ENCODE measurements at places on chromosomes 2 and 18. TPM values are rescaled to one million over a fixed set of nuclear protein-coding genes. Genes with fewer than 3 reads are reported as not detected.

DNA sequence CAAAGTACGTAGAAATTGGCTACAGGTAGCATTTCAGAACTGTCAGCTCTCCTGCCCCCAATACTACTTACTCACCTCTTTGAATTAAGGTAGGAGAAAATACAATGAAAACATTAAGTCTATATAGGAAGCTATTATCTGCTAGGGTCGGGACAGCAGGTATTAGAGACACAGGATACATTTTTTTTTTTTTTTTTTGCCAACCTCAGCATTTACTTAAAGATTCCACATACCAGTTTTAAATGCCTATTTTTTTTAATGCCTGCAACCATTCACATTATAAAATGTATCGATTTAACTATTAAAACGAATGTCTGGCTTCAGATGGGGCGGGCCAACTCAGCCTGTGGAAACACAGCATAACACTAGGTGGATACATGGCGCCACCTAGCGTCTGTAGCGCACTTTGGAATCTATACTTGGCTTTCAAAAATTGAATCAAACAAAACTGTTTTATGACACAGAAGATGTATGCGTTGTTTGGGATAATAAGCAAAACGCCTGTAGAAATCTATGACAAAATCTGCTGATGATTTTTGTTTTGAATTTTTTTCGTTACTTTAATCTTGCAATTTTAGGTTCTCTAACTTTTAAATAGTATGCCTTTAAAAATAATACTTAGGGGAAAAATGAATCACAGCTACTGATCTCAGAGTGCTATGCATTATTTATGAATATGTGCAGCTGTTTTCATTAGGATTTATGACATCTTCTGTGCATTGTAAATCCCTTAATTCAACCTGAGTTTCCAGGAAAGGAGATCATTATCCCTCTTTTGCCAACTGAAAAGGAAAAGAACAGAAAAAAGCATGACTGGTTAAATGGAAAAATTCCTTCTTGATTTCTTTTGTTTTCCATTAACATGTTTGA, 261.0 kb downstream of the NYAP2 start:
- H3K27ac ChIP-seq = no peak overlapping the region
- peak; percentile 83 for DNase-seq
- no peaks in the 10 kb centered on the region for H3K36me3 ChIP-seq
- H3K4me1 ChIP-seq = no peaks in the 10 kb centered on the region

DNA sequence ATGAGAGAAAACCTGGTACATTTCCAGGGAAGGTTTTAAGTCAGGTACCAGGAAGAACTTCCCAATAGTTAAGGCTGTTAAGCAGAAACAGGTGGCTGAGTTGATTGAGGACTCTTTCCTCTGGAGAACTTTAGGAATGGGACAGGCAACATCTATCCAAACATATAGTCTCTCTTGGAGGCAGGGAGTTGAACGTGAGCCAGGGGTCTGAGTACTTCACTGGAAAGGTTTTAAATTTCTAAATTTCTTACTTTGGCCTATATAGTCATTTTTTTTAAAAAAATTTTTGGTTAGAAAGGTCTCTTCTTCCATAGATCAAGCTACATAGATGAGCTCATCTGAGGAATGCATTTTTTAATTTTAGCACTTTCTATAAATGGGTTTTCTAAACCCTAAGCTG, 261.4 kb upstream of the TCF4 start:
- no peak overlapping the region for H3K27ac ChIP-seq
- H3K27me3 ChIP-seq = no peaks in the 10 kb centered on the region
- H3K36me3 ChIP-seq = no peaks in the 10 kb centered on the region

The RDH14 gene
- 23.9 TPM for polyA plus RNA-seq

The ABHD1 gene
- polyA plus RNA-seq = 1.9 TPM

The ZNF385B gene
- 8.8 TPM for polyA plus RNA-seq

- no peaks in the 10 kb centered on the region for H3K36me3 ChIP-seq
- H3K27ac ChIP-seq = no peak overlapping the region
- no peaks in the 10 kb centered on the region for H3K4me1 ChIP-seq
- no peak for DNase-seq
- H3K4me3 ChIP-seq = no peak overlapping the region
These were observed 77.4 kb downstream of the THNSL2 start for GRCh38 chr2:88247531-88247930.

DNA sequence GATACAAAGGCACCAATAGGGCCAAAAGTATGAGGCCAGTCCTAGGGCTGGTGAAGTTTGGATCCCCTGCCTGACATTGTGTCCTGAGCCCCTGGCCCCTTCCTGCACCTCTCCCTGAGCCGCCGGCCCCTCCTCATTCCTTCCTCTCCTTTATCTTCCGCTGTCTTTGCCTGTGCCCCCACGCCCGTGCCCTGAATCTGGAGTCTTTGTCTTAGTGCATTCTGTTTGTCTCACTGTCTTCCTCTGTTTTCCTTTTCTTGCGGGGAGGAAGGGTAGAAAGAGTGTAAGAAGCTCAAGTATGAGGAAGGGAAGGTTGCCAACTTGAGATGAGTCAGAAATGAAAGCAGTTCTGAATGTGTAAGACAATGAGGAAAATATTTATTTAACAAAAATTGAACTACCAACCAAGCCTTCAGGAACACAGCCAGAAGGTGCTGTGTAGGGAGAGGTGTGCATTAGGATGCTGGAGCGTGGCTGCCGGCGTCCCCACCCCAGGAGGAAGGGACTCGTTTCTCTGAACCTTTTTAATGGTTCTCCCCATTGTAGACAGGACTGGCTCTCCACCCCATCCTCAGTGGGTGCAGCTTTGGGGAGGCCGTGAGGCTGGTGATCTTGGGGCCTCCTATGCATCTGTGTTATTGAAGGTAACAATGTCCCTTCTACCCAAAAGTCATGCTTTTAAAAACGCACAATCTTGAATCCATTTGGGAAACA, 133.1 kb downstream of the NEDD4L start:
- H3K4me3 ChIP-seq = no peak overlapping the region
- DNase-seq = no peak

The REG1B gene
- polyA plus RNA-seq = 2.2 TPM

- no peaks in the 10 kb centered on the region for H3K4me1 ChIP-seq
- H3K27ac ChIP-seq = no peak overlapping the region
- H3K27me3 ChIP-seq = no peaks in the 10 kb centered on the region
- DNase-seq = no peak
- H3K36me3 ChIP-seq = no peaks in the 10 kb centered on the region
These were observed 167.0 kb downstream of the BCL11A start for GRCh38 chr2:60386436-60386835.

GRCh38 chr2:170848587-170848986, 31.9 kb downstream of the GAD1 start:
- H3K27me3 ChIP-seq = no peaks in the 10 kb centered on the region
- no peak overlapping the region for H3K4me3 ChIP-seq
- H3K36me3 ChIP-seq = no peaks in the 10 kb centered on the region
- no peak overlapping the region for H3K27ac ChIP-seq
- H3K4me1 ChIP-seq = no peaks in the 10 kb centered on the region

DNA sequence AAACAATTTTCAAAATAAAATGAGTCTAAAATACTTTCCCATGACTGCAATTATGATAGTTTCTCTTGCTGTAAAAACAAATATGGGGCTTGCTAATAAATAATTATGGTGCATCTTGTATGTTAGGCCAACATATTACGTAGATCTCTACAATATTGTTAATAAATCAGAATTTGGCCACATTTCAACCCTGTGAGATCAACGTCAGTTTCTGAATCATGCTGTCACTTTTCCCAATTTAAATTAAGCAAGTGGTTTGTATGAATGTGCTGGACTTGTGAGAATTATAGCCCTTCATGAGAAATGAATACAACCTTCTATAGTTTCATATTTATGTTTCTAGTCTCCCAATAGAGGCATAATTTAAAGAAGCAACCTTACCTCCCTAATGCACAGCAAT, 808.9 kb downstream of the SUCLG1 start:
- no peaks in the 10 kb centered on the region for H3K36me3 ChIP-seq
- no peaks in the 10 kb centered on the region for H3K27me3 ChIP-seq
- H3K4me3 ChIP-seq = no peak overlapping the region
- H3K27ac ChIP-seq = no peak overlapping the region

GRCh38 chr2:147547440-147547839, 297.4 kb upstream of the ACVR2A start:
- no peak for DNase-seq
- H3K27me3 ChIP-seq = no peaks in the 10 kb centered on the region
- H3K27ac ChIP-seq = no peak overlapping the region
- no peaks in the 10 kb centered on the region for H3K4me1 ChIP-seq
- H3K36me3 ChIP-seq = no peaks in the 10 kb centered on the region

- H3K27me3 ChIP-seq = no peaks in the 10 kb centered on the region
- no peak for DNase-seq
- no peaks in the 10 kb centered on the region for H3K4me1 ChIP-seq
- no peaks in the 10 kb centered on the region for H3K36me3 ChIP-seq
These were observed 142.9 kb upstream of the MEX3C start for GRCh38 chr18:51340332-51340731.

- no peak overlapping the region for H3K27ac ChIP-seq
- H3K36me3 ChIP-seq = no peaks in the 10 kb centered on the region
- no peaks in the 10 kb centered on the region for H3K4me1 ChIP-seq
- no peaks in the 10 kb centered on the region for H3K27me3 ChIP-seq
These were observed 307.4 kb upstream of the KCNJ3 start for GRCh38 chr2:154391051-154391450.

The DSC2 gene
- 0.11 TPM for polyA plus RNA-seq

- H3K27me3 ChIP-seq = peaks cover 7% of the 10 kb centered on the region
- H3K4me3 ChIP-seq = peak overlapping the region; percentile 42
- no peaks in the 10 kb centered on the region for H3K36me3 ChIP-seq
- H3K4me1 ChIP-seq = peaks cover 14% of the 10 kb centered on the region
These were observed 2.9 kb downstream of the TBR1 start for GRCh38 chr2:161418715-161419637.

DNA sequence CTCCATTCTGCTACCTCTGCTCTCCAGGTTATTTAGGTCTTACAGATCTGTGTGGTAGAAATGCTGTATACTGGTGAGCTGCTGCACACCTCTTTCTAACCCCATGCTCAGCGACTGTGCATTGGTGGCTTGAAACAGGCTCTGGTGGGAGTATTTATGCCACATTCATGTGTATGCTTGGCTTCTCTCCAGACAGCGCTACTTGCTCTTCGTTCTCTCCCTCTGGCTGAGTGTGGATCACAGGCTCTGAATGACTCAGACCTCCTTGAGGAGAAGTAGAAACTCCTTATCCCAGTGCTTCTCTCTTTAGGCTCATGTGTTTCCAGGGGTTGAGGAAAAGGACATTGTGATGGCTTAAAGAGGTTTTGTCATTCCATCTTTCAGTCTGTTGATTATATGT, 54.9 kb downstream of the FHOD3 start:
- DNase-seq = no peak
- no peaks in the 10 kb centered on the region for H3K36me3 ChIP-seq
- no peaks in the 10 kb centered on the region for H3K27me3 ChIP-seq

DNA sequence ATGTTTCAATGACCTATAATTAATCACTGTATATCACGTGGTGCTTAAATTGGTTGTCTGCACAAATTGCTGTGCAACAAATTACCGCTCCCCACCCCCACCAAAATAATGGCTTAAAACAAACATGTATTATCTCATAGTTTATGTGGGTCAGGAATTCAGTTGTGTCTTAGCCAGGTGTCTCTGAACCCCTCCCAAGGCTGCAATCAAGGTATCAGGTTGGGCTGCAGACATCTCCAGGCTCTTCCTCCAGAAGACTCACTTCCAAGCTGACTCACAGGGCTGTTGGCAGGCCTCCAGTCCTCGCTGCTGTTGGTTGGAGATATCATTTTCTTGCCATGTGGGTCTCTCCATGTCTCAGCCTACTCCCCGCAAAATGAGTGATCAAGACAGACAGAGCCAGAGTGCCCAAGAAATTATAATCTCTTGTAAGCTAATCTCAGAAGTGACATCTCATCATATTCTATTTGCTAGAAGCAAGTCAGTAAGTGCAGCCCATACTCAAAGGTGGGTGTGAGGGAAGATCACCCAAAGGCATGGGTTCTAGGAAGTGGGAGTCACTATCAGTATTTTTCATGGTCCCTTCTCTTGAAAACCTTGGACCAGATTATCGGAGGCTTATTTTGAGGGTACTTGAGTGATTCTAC, 38.4 kb downstream of the SPC25 start:
- no peaks in the 10 kb centered on the region for H3K27me3 ChIP-seq
- H3K4me3 ChIP-seq = no peak overlapping the region
- peaks cover 16% of the 10 kb centered on the region for H3K4me1 ChIP-seq
- no peak for DNase-seq
- H3K27ac ChIP-seq = no peak overlapping the region
- H3K36me3 ChIP-seq = no peaks in the 10 kb centered on the region

- no peaks in the 10 kb centered on the region for H3K27me3 ChIP-seq
- H3K4me3 ChIP-seq = no peak overlapping the region
- no peak for DNase-seq
These were observed 140.7 kb downstream of the COMMD1 start for GRCh38 chr2:62046141-62046540.

DNA sequence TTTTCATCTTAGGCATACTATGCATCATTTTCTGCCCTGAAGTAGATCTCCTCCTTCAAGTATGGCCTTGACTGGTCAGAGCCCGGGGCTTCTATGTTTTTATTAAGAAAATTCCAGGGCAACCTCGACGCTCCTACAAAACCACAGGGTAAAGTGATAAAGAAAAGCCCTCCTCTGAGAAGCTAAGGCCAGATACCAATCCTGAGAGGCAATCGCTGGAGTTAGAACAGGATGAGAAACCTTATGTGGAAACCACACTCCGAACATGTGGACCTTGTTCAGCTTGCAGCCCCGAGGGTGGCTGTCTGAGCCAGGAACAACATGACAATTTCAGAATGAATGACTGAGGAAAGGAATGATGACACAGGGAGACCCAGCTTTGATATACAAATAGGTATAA, 35.6 kb downstream of the RMC1 start:
- no peaks in the 10 kb centered on the region for H3K4me1 ChIP-seq
- no peaks in the 10 kb centered on the region for H3K27me3 ChIP-seq
- no peak for DNase-seq
- H3K27ac ChIP-seq = no peak overlapping the region

The CCDC85A gene
- 1.8 TPM for polyA plus RNA-seq

DNA sequence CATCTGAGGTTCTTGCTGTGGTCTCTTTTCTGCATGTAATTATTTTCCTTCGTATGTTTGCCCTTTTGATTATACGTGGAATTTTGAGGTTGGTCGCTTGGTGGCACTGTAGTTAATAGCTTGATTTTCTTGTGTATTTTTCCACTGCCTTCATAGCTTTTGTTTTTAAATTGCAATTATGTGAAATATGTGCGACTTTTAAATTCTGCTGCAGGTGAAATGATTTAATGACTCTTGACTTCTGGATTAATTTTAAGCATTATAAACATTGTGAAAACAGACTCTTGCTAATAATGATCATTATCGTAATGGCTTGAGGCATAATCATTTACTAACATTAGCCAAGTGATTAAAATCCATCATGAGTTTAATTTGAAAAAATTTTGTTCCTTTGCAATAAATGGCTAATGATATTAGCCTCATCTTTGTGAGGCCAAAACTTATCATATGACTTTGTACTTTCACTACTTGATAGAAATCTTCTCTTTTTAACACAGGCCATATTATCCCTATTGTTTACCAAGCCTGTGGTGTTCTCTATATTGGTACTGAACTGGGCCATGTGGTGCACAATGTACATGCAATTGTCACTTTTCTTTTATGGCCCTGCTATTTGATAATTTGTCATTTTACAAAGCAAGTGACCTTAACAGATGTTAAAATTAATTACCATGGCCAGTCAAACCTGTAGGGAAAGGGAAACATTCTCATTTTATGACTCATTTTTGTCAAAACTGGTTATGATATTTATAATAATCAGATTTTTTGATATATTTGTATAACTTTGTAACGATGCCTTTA, 62.8 kb upstream of the NEUROD1 start:
- DNase-seq = no peak
- no peaks in the 10 kb centered on the region for H3K4me1 ChIP-seq
- no peaks in the 10 kb centered on the region for H3K36me3 ChIP-seq
- H3K27ac ChIP-seq = no peak overlapping the region
- H3K4me3 ChIP-seq = no peak overlapping the region

GRCh38 chr2:136146564-136146963, 28.6 kb upstream of the CXCR4 start:
- no peaks in the 10 kb centered on the region for H3K36me3 ChIP-seq
- peaks cover 5% of the 10 kb centered on the region for H3K27me3 ChIP-seq
- no peak for DNase-seq
